ENCODE measurements at places on chromosomes 6 and 20. TPM values are rescaled to one million over a fixed set of nuclear protein-coding genes. Genes with fewer than 3 reads are reported as not detected.
A peak's percentile ranks its signal among the peaks of the same experiment; 100 is the strongest.

Gene GNAS-AS1
- 1.0 TPM for total RNA-seq

Gene TDRD6
- total RNA-seq = not detected

Gene PPIL6
- total RNA-seq = 2.1 TPM

Gene SYCP2
- total RNA-seq = 0.79 TPM

Gene PHACTR1
- total RNA-seq = 1.2 TPM

Gene THBD
- 45.2 TPM for total RNA-seq

Gene LHFPL5
- total RNA-seq = not detected

Gene MMUT
- total RNA-seq = 16.7 TPM

Gene SEMG1
- total RNA-seq = not detected

Gene IMPG1
- not detected for total RNA-seq

Gene HSD17B8
- total RNA-seq = 0.32 TPM

- no peak for DNase-seq
Measured at GRCh38 chr6:153962555-153962954, 76.5 kb upstream of the OPRM1 start.

GRCh38 chr6:21908161-21908848 is 314.8 kb downstream of the SOX4 start:
- DNase-seq = no peak

- DNase-seq = peak; percentile 84
Measured at GRCh38 chr6:129641344-129641743, 68.6 kb downstream of the ARHGAP18 start.

DNA sequence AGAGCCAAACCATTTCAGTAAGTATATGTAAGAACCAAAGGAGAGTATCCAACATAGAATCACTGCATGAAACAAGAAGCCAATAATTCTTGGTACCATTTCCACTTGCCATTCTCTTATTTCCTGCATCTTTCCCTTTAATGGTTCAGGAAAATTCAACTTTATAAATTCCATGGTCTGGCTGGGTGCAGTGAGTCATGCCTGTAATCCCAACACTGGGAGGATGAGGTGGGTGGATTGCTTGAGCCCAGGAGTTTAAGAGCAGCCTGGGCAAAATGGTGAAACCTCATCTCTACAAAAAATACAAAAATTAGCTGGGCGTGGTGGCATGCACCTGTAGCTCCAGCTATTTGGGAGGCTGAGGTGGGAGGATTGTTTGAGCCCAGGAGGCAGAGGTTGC is 21.2 kb downstream of the NHLRC1 start:
- DNase-seq = peak; percentile 71

- no peak for DNase-seq
Measured at GRCh38 chr6:159036673-159037072, 8.1 kb downstream of the TAGAP start.

DNA sequence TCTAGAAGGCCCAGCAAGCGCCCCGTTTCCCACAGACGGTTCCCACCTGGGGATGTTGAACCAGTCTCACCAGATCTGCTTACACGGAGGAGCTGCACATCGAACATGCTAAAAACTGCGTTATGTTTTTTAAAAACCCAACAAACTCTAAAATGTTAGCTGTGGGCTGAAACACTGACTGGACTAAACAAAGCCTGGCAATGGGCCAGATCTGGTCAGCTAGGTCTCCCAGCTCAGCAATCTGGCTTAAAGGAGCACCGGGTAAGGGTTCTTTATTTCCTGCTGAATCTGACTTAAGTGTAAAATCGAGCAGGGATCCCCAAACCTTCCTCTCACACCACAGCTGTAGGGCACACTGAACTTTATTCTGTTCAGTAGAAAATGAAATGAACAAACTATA is 156.9 kb downstream of the FOXC1 start:
- DNase-seq = peak; percentile 57

GRCh38 chr6:161418463-161418945 is 144.6 kb upstream of the AGPAT4 start:
- peak; percentile 91 for DNase-seq

GRCh38 chr6:81937296-81937937 is 184.9 kb upstream of the TENT5A start:
- DNase-seq = peak; percentile 74

DNA sequence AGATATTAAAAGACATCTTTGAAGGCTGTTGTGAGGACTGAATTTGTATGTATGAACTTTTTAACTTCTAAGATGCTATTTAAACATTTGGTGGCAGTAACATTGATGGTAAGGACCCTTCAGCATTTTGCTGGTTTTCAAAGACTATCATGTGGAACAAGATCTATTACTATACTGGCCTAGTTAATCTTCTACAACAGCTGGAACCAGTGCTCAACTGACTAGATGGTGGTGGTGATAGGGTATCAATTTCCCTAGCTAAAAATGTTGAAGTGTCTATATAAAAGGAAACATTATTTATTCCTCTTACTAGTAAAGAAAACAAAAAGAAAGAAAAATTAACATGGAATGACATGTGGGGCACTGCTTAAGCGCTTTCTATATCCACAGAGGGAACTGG is 195.7 kb downstream of the TASP1 start:
- DNase-seq = no peak

DNA sequence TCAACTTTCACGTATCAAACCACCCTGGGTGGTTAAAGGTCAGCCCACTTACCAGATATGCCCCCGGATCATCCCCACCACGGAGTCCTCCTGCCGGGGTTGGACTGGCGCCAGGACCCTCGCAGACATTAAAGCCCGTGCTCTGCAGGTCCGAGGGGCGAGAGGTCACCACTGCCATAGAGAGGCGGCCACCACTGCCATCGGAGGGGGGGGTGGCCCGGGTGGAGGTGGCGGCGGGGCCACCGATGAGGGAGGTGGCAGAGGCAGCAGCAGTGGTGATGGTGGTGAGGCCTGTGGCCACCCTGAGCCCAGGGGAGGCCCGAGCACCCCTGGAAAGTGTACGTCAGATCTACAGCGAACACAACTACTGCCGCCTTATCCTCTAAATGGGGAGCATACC is 76.3 kb downstream of the ASXL1 start:
- DNase-seq = no peak

DNA sequence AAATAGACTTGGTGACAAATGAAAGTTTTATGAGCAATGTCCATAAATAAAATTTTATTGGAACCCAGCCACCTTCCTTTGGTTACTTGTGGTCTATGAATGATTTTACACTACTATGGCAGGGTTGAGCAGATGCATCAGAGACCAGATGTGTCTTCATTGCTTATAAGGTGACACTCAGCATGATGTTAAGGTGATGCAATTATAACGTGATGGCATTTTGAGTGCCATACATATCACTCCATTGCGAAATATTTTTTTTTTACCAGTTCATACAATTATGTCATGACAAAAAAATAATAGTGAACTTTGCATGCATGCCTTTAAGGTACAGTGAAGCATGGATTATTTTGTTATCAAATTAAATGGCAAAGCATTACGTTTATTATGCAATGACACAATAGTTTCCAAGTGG is 96.0 kb downstream of the ADTRP start:
- DNase-seq = peak; percentile 62

- peak; percentile 69 for DNase-seq
Measured at GRCh38 chr6:169800668-169801395, 49.4 kb downstream of the ERMARD start.

GRCh38 chr6:21733311-21733710 is 139.8 kb downstream of the SOX4 start:
- peak; percentile 49 for DNase-seq

GRCh38 chr6:159053781-159054398 is 9.1 kb upstream of the TAGAP start:
- DNase-seq = no peak

DNA sequence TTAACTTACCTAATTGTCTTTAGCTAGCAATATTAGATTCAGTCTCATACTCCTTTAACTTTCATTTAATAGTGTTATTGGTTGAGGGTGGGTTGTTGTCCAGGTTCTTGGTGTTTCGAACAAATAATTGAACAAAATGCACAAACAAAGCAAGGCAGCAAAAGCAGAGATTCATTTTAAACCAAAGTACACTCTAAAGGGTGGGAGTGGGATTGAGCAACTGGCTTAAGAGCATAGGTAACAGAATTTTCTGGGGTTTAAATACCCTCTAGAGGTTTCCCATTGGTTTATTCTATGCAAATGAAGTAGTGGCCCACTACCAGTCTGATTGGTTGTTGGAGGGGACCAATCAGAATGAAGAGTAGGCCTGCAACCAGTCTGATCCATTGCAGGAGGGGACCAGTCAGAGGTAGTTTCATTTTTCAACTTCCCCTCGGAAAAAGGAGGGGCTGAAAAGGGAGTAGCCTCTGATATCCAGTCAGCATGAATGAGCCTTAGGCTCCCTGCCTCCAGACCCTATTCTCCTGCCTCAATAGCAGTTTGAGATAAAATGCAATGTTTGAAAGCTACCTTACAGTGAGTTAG is 26.3 kb upstream of the RAB23 start:
- no peak for DNase-seq

DNA sequence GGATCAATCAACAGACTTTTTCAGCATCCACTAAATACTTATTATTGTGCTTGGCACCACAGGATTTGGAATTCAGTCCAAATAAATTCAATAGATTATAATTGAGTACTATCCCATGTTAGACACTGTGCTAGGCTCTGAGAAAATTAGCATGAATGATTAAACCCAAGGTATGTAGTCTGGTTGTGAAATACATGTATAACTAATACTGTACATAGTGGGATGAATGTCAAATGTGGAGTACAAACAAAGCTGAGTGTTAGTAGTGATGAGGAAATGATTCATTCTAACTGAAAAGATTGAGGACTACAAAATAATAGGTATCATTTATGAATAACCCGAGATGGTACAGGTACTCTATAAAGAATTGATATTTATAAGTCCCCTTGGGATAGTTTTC is 111.9 kb upstream of the FLRT3 start:
- DNase-seq = no peak

DNA sequence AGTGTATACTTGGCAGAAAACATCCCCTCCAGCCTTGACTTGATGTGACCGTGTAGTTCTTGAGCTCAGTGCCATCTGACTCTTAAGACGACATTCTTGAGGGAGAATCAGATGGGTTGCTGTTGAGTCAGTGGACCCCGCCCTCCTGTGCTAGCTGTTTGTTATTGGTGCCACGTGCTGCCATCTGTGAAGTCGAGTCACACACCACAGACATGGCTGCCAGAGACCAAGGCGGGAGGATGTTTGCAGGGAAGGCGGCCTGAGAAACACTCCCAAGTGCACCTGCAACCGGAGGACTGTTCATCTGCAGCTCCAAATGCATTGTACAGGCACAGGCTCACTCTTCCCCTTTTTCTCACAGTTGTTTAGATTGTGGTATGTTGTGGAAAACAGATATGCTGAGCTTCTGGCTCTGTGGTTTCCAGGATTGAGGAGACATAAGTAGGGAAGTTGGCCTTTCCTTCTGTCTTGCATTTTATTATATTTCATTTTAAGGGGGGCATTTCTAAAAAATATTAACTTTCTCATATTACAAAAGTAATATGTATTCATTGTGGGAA is 345.3 kb upstream of the ZFP64 start:
- DNase-seq = peak; percentile 62

DNA sequence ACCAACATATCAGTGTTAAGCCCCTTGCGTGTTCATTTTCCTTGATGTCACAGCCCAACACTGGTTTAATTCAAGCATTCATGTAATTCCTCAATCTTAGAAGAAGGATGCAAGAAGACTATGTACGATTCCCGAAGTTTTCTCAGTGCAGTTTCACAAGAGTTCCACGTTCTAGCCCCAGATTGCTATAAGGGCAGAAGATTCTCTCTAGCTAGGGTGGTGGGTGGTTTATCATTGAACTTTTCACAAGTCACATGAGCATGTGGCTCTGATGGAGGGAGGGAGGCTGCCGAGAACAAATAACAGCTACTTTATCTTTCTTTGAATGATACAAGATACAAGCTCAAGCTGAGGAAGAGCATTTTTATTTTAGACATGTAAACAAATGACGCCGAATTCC is 71.9 kb upstream of the NHSL1 start:
- DNase-seq = no peak

- DNase-seq = peak; percentile 39
Measured at GRCh38 chr6:22826961-22827360, 257.6 kb downstream of the HDGFL1 start.

- no peak for DNase-seq
Measured at GRCh38 chr6:166766769-166767168, 139.7 kb upstream of the RPS6KA2 start.

DNA sequence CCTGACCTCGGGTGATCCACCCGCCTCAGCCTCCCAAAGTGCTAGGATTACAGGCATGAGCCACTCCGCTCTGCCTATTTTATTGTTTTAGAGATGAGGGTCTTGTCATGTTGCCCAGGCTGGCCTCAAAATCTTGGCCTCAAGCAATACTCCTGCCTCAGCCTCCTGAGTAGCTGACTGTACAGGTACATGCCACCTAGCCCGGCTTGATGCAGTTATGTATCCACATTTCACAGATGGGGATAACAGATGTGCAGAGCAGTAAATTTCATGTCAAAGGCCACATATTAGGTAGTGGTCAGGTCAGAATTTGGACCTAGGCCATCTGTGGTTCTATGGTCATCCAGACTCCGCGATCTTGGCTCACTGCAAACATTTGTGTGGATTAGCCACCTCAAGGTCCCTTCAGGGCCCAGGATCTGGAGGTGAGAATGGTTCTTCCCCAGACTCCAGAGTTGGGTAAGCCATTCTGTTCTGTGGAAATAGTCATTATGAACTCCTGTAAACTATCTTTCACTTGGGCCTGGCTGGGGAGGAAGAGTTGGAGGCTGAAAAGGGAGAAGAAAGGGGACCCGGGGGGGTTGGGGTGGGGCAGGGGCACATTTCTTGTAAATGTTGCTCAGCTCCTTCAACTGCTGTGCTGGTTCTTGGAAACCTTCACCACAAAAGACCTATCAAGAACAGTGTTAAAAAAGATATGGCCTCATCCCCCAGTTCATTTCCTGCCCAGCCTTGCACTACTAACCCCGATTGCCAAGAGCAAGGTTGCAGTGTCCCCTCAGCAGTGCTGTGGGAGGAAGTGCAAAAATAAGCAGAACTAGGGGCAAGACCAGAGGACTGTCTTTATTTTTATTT is 13.0 kb downstream of the PIM1 start:
- no peak for DNase-seq

DNA sequence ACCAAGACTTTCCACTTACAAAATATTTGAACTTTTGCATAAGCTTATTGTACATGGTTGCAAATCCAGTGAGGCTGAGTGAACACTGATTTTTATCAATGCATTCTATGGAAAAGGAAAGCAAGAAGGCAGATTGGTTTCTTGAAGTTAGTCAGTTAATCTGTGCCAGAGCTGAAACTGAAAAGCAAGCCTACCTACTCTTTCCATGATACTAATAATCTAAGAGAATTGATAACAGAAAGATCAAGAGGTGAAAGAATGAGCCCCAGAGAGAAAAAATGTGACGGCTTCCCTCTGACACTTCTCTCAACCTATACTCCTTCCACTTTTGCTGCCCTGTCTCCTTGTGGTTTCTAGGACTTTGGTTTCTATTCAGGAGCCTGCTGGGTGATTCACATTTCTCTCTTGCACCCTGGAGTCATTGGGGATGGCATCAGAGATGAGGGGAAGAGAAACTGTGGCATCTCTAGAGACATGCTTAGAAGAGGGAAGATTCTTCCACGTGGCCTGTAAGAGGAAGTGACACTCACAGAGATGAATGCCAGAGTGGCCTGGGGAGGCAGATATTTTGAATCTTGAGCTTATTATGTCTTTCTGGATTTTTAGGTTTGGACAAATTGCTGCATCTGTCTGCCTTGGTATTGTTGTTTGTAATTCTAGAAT is 158.6 kb upstream of the RIMS1 start:
- peak; percentile 10 for DNase-seq

- peak; percentile 87 for DNase-seq
Measured at GRCh38 chr20:33079259-33079658, at the start of gene BPIFB4. TSS of gene BPIFB4 (plus strand) at chr20:33079643. CDS start at chr20:33081527, 1,884 bp downstream.

Data from M059J (cell line).